Putamen (tissue), 1 donor: ENCODE measurements at places on chromosomes 3 and 15.

DNA sequence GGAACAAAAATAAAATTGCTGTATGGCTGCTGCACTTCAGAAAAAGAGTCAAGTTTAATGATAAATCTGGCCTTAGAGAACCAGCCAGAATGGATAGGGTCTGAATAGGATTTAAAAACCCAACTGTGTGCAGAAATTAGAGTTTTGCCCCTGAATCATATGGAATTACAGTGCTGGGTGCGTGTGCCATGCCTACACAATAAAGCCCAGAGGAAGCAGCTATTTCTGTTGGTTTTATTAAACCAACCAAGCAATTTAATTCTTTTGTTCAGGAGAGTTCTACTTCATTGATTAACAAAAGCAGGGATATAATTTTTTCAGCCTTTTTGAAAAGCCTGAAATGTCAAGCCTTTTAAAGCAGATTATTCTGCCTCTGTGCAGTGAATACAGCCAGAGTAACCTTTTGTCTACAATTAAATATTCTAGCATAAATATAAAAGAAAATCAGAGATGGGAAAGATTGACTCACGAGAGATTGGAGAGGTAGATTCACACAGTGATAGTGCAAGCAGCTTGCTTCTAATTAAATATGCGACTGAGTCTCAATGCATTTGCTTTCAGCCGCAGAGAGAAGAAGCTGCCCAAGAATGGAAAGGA is 66.7 kb upstream of the DNAJC19 start:
- DNase-seq: no peak

GRCh38 chr15:85128621-85129020 is 147.0 kb downstream of the PDE8A start:
- no peak for DNase-seq

- no peak for DNase-seq
These were observed 241.1 kb downstream of the ZNF385D start for GRCh38 chr3:21509731-21510470.

DNA sequence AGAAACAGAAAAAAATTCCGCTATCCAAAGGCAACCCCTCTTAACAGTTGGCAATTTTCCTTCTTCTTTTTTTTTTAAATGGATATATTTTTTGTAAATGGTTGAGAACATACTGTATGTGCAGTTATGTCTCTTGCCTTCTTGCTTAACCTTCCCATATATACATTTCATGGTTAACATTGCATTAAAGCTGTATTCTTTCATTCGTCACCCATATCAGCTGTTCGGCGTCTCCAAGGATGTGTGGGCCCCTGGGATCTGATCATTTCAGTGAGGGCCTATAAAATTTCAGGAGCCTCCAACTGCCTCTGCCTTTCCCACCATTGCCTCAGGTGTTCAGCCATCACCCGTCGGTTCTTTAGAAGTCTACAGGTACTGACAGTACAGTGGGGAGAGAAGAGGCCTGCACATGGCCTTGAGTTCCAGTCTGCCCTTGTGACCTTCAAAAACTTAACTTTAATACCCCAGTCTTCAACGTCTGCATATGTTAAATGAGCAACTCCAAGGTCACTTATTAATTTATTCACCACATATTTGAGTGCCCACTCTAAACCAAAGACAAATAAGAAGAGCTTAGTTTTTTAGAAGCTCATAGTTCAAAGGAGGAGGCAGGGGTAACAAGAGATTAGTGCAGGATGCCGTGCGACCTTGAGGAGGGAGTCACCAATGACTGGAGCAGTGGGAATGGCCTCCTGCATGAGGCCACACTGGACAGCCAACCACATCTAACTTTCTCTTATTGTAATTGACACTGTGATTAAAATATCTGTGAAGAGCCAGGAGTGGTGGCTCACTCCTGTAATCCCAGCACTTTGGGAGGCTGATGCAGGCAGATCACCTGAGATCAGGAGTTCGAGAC is 6.9 kb downstream of the ST6GAL1 start:
- no peak for DNase-seq

GRCh38 chr15:56351353-56351752 is 13.9 kb upstream of the TEX9 start:
- no peak for DNase-seq

DNA sequence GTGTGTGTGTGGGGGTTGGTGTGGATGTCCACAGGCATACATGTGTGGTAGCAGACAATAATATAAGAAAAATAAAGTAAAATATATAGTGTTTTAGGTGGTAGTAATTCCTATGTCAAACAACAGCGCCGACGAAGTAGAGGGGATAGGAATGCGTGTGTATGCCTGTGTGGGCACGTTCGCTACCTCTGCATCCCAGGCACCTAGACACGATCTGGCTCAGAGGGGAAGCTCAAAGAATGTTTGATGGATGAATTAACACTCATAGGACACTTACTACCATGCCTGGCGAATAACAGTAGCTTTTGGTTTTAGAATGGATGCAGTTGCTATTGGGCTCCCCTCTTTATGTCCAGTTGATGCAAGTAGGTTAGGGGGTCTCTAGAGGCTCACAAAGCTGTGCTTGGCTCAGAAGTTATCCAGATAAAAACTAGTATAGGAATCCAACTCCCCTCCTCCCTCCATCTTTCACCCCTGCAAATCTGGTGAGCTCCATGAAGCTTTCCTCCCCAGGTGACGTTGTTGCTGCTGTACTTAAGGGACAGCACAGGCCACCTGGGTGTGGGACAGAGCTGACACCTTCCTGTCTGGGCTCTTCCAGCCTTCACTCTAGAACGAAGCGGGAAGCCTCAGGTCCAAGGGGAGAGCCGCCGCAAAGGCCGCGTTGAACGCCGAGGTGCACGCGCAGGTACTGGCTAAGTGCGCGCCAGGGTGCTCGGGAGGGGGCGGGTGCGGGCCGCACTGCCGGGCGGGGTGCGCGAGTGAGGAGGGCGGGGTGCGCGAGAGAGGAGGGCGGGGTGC is 192.6 kb upstream of the LYSMD4 start:
- peak; percentile 17 for DNase-seq
